Amygdala (tissue), 56 donors: ENCODE measurements at places on chromosomes 6 and 20.

DNA sequence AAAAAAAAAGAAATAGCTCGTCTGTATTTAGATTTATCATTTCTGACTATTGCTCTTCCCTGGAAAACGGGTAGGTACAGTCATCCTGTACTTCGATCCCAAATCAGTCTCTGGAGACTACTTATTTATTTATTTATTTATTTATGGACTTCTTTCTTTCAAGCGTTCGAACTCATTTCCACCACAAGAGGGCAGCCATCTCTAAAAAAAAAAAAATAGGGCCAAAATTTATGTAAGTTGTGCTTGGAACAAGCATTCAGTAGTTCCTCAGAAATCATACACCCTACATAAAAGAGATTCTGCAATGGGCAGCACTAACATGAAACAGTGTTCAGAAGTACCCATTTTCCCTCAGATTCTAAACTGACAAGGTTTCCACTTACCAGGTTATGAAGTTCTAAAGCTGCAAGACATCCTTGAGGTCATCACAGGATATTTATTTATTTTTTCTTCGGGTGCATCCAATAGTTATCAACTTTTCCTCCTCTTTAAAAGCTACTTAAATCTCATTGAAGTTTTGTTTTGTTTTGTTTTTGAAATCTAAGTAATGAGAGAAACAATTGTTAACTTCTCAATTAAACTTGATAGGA lies 1.9 kb upstream of the BMP2 start:
- no peak for DNase-seq

DNA sequence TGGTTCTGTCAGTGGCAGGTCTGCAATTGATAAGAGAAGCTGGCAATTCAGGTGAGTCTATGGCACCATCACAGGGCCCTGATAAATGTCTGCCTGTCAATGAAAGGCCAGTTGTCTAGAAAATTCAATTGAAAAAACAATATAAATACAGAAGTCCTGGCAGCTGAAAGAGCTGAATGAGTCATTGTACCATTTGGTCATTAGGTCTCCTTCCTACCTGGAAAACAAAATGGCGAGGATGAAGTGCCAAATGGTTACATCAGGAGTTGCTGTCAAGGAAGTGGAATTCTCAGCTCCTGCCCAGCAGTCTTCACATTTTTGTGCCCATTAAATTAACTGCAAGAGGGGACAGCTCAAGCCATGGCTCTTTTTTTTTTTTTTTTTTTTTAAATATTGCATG lies 37.7 kb downstream of the PEX7 start:
- DNase-seq = no peak

DNA sequence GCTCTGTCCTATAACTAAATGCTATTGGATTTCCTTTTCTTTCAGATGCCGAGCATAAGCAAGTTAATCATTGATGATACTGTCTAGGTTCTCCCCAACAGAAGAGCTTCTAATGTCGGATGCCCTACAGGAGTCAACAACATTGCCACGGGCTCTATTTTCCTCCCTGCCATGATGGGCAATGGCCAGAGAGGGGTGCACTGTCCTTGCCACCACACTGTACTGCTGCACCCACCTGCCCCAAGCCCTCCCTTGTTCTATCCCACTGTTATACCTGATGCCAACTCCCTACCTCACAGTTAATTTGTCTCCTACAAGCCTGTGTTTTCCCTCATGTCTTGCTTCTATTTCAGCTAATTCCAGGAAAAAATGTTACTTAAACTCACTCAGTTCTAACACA lies 773.6 kb upstream of the CHD6 start:
- DNase-seq = no peak

DNA sequence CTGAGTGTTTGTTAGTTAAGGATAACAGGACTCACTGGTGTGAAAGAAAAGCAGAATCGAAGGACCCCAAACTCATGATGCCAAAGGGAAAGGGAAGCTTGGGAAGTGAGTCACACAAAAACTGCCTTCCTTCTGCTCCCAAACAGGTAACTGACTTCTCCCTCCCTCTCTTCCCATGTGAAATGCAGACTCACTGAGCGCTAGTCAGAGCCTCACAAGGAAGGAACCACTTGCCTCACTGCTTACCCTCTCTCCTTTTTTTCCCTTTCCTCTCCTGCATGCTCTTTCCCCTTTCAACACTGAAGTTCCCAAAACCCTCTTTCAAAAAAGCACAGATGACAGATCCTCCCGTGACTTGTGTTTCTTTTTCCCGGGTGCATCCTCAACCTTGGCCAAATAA lies 56.4 kb downstream of the LYRM4 start:
- DNase-seq = no peak

DNA sequence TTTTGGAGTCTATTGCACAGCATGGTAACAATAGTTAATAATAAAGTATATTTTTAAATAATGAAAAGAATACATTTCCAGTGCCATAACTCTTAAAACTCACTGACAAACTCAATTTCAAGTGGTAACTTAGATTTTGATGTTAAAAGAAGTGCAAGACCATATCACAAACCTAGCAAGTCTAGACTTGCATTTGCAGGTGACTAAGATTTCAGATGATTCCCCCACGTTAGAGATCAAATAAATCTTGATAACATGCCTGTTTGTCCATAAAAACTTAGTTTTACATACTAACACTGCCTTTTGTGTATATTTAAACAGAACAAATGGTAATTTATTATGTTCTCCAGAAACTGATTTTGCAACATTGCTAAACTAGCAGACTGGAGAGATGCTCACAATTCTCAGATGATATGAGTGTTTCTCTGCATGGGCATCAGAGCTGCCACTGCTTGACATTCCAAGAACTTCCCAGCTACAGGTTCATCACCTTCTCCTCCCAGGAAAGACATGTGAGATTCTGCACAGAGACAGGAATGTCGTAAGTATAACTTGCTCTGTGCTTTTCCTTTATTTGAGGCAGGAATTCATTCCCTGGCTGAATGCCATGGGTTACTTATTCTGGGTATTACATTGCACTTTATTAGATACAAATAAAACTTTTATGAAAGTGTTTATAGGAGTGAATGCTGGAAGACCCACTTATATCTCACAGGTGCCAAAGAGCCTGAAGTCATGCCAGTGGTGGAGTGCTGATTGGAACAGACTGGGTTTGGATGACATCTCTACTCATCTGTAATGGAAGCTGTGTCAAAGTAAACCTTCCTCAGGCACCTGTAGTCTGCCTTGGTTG lies 160.2 kb upstream of the FOXA2 start:
- DNase-seq = no peak

- peak; percentile 33 for DNase-seq
These were observed 5.0 kb downstream of the VSX1 start for GRCh38 chr20:25076731-25077609.

DNA sequence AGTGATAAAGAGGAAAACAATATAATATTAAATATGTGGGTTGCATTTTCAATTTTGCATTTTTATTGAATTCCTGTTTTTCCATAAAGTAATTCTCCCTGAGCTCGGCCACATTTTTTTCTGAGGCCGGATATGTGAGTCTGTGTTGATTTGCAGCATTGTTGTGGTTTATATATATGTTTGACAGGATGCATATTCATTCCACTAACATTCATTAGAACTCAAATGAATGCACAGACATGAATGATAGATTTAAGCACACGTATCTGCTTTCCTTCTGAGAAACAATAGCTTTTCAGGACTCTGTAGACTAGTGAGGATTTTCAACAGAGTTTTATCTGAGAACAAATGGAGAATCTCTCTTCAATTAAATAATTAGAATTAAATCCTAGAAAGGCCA lies 10.6 kb upstream of the EXOC2 start:
- DNase-seq = no peak

- DNase-seq = no peak
These were observed 116.3 kb downstream of the ANKRD60 start for GRCh38 chr20:58112017-58112781.

- peak; percentile 69 for DNase-seq
These were observed 9.3 kb upstream of the NEDD9 start for GRCh38 chr6:11241793-11242201.

DNA sequence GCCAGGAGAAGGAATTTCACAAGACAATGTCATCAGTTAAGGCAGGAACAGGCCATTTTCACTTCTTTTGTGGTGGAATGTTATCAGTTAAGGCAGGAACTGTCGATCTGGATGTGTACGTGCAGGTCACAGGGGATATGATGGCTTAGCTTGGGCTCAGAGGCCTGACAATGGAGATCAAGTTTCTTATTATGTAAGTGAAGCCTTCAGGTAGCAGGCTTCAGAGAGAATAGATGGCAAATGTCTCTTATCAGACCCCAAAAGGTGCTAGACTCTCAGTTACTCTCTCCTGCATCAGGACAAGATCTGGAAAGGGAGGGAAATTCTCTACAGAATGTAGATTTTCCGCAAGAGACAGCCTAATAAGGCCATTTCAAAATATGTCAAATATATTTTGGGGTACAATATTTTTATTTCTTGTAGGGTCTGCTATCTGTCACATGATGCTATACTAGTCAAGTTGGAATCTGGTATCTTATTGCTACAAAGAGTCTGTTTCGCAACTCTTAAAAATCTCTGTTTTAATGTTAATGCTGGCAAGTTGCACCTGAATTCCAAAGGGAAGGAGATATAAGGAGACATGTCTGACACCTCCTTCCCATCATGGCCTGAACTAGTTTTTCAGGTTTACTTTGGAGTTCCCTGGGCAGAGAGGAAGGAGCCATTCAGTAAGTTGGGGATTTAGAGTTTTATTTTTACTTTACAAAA lies 48.8 kb downstream of the TRDN start:
- no peak for DNase-seq

DNA sequence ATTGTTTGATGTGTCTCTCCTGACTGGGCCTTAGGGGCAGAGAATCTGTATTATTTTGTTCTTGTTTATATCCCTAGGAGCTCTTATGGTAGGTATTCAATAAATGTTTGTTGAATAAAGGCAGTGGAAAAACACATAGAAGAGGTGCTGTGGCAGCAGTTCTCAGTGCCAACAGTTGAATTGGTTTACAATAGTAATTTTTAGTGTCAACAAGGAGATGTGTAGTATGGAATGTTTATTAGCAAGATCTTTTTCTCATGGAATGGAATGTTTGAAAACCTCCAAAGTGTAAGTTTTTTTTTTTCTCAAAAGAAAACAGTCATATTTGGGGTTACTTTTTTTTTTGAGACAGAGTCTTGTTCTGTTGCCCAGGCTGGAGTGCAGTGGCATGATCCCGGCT lies 28.0 kb downstream of the ASXL1 start:
- DNase-seq = no peak

- no peak for DNase-seq
These were observed 147.8 kb downstream of the EDN3 start for GRCh38 chr20:59448196-59448595.
